ENCODE measurements at places on chromosomes 11 and 22. TPM values are rescaled to one million over a fixed set of nuclear protein-coding genes. Genes with fewer than 3 reads are reported as not detected.

TNRC6B gene
- 62.0 TPM for total RNA-seq

ACTN3 gene
- total RNA-seq, result 2.0 TPM

FERMT3 gene
- total RNA-seq, result 2.0 TPM

TMPRSS5 gene
- total RNA-seq, result 1.3 TPM

SLCO2B1 gene
- total RNA-seq, result not detected

C22orf15 gene
- not detected for total RNA-seq

APOC3 gene
- not detected for total RNA-seq

CCDC15 gene
- total RNA-seq, result 2.8 TPM

YPEL4 gene
- 16.9 TPM for total RNA-seq

OR51T1 gene
- not detected for total RNA-seq

SOX6 gene
- total RNA-seq, result 1.4 TPM

C11orf86 gene
- total RNA-seq, result not detected

ZNF70 gene
- 9.0 TPM for total RNA-seq

OR8D1 gene
- total RNA-seq, result not detected

CDHR5 gene
- not detected for total RNA-seq

GRCh38 chr11:30239025-30239424 is 8.2 kb downstream of the FSHB start:
- DNase-seq, result no peak

DNA sequence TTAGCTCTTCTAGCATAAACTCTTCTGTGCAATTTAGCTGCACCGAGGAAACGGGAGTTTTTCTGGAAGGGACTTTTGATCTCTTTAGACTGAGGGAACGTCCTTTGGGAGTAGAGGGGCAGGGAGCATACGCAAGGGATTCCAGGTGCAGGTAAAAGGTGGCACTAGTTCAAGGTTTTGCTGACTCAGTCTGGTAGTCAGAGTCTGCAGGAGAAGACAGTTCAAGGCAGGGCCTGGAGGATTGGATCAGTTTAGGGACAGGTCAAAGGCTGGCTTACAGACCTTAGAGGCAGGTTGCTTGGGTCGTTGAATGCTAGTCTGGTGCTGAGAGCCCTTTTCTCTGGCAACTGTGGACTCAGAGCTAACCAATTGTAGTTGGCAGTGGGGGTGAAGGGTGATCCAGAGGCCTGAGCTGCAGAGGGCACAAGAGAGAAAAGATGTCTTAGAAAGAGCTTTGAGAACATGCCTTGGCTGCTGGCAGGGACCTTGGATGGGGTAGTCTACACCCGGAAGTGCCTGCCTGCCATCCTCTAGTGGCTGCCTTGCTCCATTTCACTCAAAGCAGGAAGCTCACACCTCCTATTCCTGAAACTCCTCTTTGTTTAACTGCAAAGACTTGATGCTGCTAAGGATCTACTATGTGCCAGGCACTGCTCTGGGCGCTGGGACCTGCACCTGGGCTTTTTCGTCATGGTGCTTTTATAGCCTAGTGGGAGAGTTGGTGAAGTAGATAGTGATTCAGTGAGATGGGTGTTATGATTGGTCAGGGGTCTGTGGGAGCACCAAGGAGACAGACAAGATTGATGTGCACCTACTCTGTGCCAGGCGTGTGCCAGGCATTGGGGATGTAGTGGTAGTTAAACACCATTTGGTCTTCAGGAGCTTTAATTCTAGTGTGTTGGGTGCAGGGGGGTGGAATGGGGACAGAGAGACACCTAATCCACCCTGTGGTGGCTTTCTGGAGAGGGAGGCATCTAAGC is 17.1 kb downstream of the MIAT start:
- no peak for DNase-seq

- no peak for DNase-seq
Observed at GRCh38 chr11:57426439-57426928, 437 bp downstream of the SLC43A3 start.

DNA sequence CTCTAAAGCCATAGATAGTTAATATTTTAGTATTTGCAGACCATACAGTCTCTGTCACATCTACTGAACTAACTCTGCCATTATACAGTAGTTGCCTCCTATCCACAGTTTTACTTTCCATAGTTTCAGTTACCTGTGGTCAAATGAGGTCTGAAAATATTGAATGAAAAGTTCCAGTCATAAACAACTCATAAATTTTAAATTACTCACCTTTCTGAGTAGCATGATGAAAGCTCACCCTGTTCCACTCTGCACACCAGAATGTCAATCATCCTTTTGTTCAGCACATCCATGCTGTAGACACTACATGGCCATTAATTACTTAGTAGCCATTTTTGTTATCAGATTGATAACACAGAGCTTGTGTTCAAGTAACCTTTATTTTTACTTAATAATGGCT is 51.7 kb upstream of the ME3 start:
- no peak for DNase-seq

DNA sequence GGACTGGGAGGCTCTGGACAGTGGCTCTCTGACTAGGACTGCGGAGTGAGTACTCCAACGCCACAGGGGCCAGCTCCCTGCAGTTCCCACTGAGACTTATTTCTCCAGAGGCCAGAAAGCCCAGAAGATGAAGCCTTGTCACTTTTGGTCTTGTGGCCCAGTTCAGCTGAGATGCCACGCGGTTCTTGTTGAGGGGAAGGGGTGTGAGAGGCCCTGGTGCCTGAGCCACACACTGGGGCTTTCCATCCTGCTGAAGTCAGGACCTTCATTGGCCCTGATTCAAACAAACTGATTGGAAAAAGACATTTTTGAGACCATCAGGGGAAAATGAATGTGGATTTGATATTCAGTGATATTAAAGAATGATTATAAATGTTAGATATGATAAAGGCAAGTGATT is 73.6 kb downstream of the UBASH3B start:
- no peak for DNase-seq

DNA sequence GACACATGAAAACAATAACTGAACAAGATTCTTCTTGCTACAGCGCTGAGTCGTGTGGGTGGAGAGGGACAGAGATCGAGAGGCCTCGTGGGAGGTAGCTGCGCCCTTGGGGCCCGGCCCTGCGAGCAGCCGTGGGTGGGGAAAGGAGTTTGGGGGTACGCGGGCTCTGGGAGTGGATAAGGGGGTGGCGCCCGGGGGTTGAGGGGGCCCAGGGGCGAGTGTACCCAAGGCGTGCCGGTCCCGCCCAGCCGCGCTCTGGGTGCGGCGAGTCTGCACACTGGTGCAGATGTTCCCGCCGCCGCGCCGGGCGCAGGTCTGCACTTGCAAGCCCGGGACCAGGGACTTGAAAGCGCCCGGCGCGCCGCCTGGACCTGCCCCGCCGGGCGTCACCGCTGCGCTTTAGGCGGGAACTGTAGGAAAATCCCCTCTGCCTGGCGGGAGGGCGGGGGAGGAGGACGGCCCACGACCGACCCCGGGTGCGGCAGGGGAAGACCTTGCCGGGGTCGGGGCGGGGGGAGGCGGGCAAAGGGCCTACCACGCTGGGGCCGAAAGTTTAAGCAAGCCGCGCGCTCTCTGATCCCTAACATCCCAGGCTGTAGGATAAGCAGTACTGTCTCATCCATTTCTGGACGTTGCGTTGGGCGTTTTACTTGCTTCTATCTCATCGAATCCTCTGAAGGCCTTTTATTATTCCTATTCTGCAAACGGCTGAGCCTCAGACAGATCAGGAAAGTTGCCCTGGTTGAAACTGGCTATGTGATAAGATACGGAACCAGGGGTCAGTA is 1.4 kb upstream of the KREMEN1 start:
- DNase-seq, result peak; percentile 55

DNA sequence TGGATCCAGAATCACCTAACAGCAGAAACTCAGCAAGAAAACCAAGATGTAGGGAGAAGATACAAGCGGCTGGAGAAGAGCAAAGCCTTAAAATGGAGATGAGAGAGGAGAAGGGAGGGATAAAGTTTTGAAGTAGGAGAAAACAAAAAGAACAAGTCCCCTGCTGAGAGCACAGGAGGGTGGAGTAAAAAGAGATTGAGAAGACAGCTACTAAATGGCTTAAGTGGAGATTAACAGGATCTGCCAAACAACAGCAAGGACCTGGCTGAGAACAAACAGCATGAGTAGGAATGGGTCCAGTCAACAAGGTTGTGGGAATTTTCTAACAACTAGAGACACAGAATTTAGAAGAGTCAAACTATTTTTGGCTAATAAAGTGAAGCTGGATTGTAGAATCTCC is 18.1 kb downstream of the BTG4 start:
- DNase-seq, result no peak

DNA sequence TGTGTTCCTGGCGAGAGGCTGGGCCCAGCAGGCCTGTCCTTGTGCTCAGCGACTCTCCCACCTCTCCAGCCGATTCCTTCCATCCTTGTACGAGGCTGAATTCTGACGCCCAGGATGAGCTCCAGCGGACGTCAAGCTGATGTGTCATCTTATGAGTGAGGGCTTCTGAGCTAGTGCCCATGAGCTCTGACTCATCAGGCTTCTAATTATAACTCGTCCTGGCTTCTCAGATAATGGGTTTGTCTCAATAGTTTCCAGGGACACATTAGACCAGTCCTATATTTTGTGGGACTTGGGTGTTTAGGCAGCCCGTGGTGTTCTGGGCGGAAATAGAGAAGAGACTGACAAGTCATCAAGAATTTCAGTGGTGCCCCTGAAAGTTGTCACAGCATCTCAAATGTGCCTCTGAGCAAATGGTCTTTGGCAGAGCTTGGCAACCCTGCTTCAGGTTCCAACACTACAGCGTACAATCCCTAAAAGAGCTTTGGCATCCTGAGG is 108.2 kb upstream of the CD44 start:
- DNase-seq, result no peak

- DNase-seq, result peak; percentile 91
Observed at GRCh38 chr11:43643898-43644620, 36.5 kb upstream of the HSD17B12 start.

- DNase-seq, result no peak
Observed at GRCh38 chr11:119479685-119480275, 56.8 kb upstream of the THY1 start.

GRCh38 chr11:123510579-123510905 is 80.5 kb downstream of the GRAMD1B start:
- DNase-seq, result no peak

DNA sequence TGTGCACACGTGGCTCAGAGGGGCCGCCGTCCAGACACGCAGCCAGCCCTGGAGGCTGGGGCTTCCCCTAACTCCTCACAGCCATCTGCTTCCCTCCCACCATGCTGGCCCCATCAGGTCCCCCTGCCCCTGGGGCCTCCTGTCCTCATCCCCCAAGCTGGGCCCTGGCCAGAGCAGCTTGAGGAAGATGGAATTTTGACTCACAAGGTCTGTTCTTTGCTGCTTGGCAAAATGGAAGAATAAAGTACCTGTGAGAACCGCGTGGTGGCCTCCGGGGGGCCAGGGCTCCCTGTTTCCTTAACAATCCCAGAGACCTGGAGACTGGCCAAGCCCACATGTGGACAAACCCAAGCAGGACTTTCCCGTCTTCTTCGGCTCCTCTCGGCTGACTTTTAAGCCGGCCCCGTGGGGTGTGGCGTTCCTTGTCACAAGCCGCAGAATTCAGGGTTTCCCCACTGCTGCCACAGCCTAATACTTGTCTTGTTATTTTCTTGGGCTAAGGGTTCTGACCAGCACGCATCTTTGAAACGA is 872.8 kb downstream of the BRD1 start:
- DNase-seq, result no peak

DNA sequence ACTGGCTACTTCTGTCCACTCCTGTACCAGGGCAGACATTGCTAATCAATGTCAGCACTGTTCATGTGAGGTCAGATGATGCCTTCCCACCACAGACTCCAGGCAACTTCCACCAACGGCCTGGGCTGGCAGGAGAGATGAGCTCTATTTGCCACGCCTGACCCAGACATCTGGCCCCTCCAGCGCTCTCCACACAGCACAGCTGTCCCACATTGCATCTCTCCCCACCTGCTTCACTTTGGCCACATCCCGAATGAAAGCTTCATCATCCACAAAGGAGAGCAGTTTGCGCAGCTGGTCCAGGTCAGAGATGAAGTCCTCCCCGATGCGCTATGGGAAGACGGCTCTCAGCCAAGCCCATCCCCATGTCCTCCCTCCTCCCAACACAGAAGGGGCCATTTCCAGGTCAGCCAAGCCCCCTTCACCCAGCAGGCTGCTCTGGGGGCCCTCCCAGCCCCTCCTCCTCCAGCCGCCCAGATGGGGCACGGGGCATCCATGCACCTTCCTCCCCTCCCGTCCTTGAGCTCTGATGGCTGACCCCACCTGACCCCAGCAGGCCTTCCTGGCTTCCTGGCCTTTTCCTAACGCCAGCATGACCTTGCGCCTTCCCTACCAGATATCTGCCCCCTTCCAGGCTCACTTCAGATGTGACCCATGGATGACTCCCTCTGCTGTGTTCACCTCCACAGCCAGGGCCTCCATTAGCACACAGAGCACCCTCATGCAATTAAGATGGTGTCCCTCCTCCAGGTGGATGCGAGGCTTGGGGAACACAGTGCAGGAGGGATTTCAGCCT is 7.4 kb downstream of the PYGM start:
- no peak for DNase-seq

DNA sequence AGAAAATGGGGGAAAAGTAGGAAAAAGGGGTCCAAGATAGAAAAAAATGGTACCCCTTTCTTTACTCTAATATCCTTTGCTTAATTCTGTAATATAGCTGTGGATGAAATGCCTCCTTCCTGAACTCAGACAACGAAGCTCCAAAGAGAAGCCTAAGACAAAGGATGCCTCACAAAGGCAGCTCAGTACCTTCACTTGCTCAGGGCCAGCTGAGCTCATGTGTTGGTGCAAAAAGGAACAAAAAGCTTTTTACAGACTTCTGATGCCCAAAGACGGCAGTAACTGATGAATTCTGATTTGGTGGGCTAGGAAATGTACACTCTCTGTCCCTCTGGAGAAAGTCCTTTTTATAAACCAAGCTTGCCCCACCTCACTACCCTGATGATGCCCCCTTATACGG is 77.5 kb downstream of the DENND5A start:
- no peak for DNase-seq

- DNase-seq, result peak; percentile 64
Observed at GRCh38 chr11:90134478-90135003, at the start of gene NAALAD2. Gene NAALAD2, plus strand, starts transcription at chr11:90134663. Its CDS starts 96 bp downstream, at chr11:90134759.

Measured in glutamatergic neuron (in vitro differentiated cells).